Hindlimb muscle (tissue), 1 donor: ENCODE measurements at places on chromosomes 2 and 18.

DNA sequence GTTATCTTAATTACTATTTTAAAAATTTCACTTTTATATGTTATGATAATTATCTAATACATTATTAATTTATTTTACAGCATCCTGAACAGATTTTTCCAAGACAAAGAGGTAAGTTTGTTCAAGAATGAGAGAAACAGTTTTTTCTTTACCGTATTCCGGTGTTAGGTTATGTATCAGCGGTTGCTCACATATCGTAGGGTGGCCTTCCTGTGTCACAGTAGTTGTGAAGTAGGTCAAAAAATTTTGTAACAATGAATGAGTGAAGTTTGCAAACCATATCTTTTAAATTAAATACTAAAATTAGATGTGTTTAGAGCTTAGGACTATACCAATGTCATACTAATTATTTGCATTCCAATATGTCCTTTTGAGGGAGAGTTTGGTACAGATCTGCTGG lies 33.5 kb downstream of the MRPS9 start:
- DNase-seq, result no peak

DNA sequence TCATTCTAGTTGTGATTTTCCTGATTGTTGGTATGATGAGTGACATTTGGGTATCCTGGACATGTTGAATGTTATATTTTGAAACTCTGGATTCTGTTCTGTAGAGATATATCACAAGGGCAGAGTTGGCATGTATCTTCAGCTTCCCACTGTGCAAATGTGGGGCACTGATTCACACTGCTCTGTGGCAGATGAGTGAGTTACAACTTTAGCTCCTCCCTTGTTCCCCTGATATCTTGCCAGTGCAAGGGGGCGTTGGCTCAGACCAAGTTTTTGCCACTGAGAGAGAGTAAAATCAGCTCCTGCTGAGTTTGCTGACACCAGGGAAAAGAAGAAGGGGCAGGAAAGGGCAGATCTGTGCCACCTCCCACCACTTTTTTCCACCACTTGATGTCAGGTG lies 199.6 kb upstream of the MMADHC start:
- no peak for DNase-seq

DNA sequence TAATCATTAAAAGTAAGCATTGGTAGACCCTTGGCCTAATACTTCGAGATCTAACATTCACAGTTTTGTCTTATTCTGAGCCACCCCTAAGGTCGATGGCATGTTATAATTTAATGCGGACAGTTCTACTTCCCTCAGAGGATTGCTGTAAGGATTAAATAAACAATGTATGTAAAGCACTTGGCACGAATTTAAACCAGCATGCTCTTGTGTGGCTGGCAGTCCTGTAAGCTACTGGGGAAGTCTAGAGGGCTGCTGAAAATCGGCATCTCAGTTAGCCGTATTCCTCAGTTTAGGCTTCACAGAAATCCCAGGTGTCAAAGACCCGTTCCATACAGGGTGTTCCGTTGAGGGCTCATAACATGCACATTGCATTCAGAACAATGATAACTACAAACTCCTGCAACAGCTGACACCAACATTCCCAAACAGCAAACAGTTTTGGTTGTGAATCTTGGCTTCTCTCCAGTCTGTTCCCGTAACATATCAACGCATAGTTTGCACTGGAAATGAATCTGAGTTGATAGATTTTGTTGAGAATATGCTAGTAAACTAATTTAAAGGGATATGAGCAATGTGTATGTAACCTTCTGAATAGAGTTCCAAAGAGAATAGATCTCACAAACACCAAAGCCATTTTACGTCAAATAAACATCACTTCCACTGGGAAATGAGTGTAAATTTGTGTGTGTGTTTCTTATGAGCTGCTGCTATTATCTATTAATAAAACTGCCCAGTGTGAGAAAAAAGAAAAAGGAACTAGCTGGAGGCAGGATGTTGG lies 52.2 kb upstream of the ACKR3 start:
- DNase-seq, result no peak

- DNase-seq, result no peak
Measured at GRCh38 chr2:67039517-67040103, 357.5 kb upstream of the ETAA1 start.

- no peak for DNase-seq
Measured at GRCh38 chr18:8424481-8424880, 184.8 kb upstream of the RAB12 start.

DNA sequence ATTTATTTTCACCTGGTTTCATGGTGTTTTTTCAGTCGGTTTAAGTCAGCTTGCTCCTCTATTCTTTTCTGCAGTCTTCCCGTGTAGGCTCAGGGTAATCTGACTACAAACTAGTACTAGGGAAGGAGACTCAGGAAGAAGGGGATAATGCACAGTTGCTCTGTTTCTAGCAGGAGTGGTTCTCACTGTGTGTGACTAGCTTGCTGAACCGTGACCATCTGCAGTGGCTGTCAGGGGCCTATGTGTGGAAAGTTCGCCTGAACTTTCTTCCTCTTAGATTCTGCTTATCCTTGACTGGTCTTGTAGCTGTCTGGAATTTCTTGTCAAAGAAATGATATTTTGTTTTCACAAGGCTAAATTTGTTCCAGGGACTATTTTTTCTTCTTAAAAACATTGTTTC lies 46.3 kb upstream of the AQP4 start:
- DNase-seq, result no peak

DNA sequence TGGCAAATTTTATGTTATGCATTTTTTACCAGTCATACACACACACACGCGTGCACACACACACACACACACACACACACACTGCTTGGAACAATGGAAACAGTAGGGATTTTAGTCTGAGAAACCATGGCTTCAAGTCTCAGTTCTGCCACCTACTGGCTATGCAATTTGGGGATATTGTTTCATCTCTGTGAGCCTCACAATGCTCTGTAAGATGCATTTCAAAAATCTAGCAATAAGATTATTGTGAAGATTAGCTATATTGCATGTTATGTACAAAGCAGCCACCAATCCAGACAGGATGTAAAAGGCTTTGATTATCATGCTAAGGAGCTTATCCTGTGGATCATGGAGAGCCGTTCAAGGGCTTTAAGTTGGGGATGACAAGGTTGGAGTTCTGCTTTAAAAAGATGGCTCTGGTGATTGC lies 401.4 kb downstream of the NBAS start:
- DNase-seq, result no peak

DNA sequence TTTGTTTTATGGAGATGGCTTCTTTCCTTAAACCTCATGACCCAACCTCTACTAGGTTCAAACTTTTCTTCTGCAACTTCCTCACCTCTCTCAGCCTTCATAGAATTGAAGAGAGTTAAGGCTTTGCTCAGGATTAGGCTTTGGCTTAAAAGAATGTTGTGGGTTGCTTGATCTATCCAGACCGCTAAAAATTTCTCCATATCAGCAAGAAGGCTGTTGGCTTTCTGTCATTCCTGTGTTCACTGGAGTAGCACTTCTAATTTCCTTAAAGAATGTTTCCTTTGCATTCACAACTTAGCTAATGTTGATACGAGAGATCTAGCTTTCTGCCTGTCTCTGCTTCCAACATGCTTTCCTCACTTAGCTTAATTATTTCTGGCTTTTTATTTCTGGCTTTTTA lies 58.1 kb upstream of the KYNU start:
- no peak for DNase-seq

GRCh38 chr2:40103590-40103989 lies 324.5 kb upstream of the THUMPD2 start:
- no peak for DNase-seq

DNA sequence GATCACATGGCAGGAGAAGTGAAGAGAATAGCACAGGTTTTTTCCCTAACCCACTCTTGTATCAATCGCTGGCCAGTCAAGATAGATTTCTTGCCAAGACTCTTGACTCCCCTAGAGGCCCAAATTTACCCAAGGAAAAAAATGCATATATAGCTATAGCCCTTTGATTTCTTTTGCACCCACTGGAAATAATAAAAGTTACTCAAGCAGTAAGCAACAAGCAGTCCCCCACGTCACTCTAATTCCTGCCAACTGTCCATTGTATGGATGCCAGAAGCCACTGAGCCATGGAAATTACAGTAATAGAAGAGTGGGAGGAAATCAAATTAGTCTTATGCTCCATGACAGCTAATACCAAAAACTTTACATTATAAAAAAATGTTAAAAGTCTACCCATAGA lies 125.3 kb upstream of the SLC39A10 start:
- DNase-seq, result no peak

GRCh38 chr2:72515696-72516095 lies 310.1 kb downstream of the EXOC6B start:
- no peak for DNase-seq

DNA sequence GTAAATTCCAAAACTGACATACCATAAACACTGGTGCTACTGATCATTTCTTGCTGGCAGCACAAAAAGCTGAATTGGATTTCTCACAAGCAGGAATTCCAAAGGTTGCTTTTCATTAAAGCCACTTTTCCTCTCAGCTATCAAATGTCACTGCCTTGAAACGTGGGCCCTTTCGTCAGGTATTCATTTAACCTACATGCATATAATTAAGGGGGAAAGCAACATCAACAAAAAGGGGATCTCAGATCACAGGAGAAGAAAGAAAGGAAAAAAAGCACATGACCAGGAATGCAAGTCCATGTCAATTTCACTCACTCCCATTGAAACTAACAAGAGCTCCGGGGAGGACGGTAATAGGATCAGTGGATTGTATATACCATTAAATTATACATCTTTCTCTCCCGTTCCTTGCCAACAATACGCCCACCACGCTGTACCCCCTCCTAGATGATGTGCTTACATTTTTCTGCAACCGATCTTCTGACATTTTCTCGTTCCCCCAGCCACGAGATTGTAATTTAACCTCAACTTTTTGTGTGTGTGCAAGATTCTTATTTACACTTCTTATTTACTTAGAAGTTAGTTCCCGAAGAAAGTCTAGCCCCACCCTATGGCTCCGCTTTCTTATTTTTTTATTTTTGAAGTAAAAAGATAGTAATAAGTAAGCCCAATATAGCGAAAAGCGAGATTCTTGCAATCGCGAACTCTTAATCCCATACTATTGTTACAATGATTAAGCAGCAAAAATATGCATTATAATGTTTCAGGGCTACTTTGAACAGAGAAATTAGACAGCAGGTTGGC lies 725 bp downstream of the FIGN start:
- DNase-seq, result no peak

- DNase-seq, result no peak
Measured at GRCh38 chr2:240933048-240933965, 27.2 kb downstream of the CROCC2 start.

DNA sequence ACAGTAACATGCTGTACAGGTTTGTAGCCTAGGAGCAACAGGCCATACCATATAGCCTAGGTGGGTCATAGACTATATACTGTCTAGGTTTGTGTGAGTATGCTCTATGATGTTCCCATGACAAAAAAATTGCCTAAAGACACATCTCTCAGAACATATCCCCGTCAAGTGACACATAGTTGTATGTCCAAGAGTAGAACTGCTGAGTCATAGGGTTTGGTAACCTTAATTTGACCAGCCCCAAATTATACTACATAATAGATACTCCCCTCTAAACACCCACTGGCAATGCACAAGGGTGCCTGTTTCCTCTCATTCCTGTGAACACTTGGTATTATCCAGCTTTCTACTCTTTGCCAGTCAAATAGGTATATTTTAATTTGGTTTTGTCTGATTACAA lies 161.6 kb downstream of the LCLAT1 start:
- DNase-seq, result no peak

- DNase-seq, result no peak
Measured at GRCh38 chr2:48790407-48791170, 35.1 kb upstream of the LHCGR start.

DNA sequence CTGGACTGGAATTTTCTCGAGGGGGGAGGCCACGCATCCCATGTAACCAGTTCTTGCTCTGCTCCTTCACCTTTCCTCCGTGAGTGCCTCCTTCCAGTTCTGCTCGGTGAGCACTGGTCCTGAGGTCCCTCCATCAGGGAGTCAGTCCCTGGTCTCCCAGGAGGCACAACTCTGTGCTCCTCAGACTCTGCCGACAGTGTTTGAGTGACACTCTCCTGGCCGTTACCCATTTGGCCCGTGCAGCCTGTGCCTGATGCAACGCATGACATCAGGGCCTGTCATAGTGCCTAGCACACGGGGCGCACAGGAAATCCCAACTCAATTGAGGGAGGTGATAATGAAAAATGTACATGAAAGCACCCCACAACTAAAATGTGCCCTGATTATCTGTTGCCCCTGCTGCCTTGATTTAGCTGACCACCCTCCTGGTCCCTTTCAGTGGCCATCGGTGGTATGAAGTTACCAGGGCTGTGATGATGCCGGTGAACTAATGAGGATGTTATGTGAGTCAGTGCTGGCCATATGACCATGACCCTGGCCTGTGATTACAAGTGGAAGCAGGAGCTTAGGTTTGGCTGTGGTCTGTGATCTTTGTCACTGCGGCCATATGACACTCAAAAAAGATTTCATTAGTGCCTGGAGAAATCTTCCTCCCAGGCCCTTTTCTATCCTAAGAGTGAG lies 144.6 kb downstream of the TDRD15 start:
- no peak for DNase-seq

GRCh38 chr2:170554278-170554955 lies 160.7 kb upstream of the SP5 start:
- DNase-seq, result no peak

DNA sequence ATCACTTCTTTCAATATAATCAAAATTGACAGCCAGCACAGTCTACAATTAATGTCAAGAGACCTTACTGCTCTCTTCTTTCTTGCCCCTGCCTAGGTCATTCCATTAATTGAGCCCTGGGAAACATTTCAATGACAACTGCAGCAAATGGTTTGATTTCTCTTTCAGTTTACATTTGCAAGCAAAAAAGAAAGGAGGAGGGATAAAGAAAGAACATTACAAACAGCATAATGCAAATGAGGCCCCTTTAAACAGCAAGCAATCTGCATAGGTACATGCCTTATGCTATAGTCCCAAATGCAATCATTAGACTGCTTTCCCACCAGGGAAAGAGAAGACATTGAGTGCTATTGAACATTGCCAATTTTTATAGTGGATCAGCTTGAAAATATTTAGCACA lies 655.0 kb upstream of the CDH2 start:
- no peak for DNase-seq

DNA sequence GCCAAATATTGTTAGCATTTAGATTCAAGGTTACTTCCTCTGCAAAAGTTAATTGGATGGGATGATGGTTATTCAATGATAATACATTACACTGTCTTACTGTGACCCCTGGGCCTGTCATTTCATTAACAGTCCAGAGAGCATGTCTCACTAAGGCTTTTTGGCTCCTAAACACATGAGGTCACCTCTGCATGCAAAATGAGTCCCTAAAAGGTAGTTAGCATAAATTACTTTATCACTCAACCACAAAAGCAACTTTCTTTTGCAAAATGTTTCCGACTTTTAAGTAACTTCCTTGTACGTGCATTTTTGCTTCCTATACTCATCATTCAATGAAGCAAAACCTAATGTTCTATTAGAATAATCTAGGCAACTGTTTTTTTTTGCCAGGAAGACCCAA lies 16.8 kb upstream of the AGFG1 start:
- DNase-seq, result no peak

GRCh38 chr18:61203151-61203550 lies 130.1 kb upstream of the CDH20 start:
- DNase-seq, result no peak

DNA sequence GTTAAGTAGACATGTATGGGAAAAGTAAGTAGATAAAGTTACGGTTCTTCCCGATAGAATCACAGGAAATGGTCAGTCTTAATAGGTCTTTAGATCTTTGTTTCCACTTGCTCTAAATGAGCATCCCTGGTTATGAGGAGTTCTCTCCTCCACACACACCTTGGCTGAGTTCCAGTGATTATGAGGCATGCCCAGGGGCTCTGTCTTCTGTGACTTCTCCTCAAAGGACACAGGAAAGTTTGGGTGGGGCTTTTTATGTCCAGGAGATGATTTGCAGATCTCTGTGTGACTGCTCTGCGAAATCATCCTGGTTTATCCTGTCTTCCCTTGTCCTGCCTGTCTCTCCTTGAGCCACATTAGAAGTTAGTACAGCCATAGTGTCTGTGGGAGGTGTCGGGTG lies 83.9 kb upstream of the EML6 start:
- no peak for DNase-seq
